ENCODE measurements at places on chromosomes 13 and 19.

GRCh38 chr13:35356572-35356971, 119.9 kb downstream of the MAB21L1 start:
- no peak for DNase-seq

DNA sequence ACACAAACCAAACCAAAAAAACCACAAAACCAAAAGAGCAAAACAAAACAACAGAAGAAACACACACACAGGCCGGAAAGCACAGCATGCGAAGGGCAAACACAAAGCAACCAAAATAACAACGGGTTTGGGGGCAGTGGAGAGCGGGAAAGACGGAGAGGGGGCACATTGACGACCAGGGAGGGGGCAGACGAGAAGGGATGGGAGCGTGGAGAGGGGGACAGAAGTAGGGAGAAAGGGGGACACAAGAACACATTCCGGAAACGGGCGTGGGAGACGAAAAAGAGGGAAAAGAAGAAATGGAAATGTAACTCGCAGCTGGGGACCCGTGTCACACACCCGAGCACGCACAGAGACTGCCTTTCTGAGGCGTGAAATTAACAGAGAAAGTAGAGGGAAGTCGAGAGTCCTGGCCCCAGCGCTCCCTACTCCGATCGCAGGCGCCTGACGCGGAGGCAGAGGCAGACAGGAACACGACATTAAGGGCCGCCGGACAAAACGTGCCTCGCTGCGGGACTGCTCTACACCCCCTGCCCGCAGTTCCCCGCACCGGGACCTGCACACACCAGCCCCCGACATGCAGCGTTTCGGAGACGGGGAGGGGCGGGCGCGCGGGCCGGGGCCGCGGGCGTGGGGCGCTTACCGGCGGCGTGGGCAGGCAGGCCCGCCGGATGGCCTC, 652 bp downstream of the POU4F1 start:
- no peak for DNase-seq

GRCh38 chr19:28633319-28634018, 579.5 kb downstream of the UQCRFS1 start:
- DNase-seq, result peak; percentile 17

GRCh38 chr13:35857769-35858168, 273.4 kb downstream of the DCLK1 start:
- DNase-seq, result no peak

DNA sequence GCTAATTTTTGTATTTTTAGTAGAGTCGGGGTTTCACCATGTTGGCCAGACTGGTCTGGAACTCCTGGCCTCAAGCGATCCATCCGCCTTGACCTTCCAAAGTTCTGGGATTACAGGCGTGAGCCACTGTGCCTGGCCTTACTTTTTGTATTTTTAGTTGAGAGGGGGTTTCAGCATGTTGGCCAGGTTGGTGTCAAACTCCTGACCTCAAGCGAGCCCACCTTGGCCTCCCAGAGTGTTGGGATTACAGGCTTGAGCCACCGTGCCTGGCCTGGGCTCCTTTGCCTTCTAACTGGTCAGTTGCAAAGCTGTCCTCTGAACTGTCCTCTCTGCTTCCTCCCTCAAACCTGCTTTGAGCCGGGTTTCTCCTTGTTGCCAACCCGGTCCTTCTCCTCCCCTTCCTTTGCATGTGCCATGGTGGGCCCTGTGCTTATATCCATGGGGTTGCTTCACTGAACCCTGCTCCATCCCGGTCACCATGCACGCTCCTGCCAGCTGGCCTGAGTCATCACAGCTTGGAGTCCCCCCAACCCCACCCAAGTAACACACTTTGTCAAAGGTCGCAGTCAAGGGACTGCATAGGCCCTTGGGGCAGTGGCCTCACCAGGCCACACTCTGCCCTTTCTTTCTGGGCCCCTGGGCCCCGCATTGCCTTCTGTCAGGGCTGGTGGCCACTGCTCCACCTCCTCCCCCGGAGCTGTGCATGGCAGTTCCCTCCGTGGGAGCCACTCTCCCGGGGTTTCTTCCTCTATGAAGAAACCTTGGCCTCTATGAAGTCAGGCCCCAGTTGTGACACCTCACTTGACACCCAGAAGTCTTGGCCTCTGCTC, 21.2 kb downstream of the WTIP start:
- no peak for DNase-seq

Data from right renal pelvis (tissue), 4 donors.